Aorta (tissue), 5 donors: ENCODE measurements at places on chromosomes 11 and 22.
A peak's percentile ranks its signal among the peaks of the same experiment; 100 is the strongest.

DNA sequence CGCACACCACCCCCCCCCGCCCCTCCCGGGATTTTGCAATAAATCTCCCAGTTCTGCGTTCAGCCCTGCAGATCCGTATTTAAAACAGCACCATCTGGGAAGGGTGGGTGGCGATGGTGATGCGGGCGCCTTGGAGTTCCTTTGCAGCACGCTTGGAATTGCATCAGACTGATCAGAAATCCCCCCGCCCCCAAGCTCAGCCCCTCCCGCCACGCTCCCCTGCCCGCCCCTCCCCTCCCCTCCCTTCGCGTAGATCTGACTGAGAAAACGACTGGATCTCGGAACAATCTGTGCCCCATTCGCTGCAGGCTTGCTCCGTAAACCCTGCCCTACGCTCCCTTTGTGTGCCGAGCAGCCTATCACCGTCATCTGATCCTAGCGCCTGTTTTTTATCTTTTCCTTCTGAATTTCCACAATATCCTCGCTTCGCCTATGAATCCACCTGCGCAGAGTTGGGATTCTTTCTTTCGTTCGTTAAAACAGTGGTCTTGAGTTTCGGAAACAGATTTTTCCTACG is 18.1 kb upstream of the BDNF start:
- no peaks in the 10 kb centered on the region for H3K4me1 ChIP-seq
- H3K27ac ChIP-seq: no peak overlapping the region
- no peaks in the 10 kb centered on the region for H3K36me3 ChIP-seq
- H3K4me3 ChIP-seq: peak overlapping the region; percentile 2
- no peaks in the 10 kb centered on the region for H3K27me3 ChIP-seq

- H3K27me3 ChIP-seq: no peaks in the 10 kb centered on the region
- no peaks in the 10 kb centered on the region for H3K4me1 ChIP-seq
- DNase-seq: no peak
Observed at GRCh38 chr22:22576989-22577427, 17.9 kb upstream of the PRAME start.

- no peak overlapping the region for H3K4me3 ChIP-seq
- no peaks in the 10 kb centered on the region for H3K36me3 ChIP-seq
- H3K27ac ChIP-seq: no peak overlapping the region
- peak; percentile 16 for DNase-seq
- no peaks in the 10 kb centered on the region for H3K27me3 ChIP-seq
Observed at GRCh38 chr11:2691991-2692875, 7.6 kb downstream of the KCNQ1OT1 start.

GRCh38 chr11:72951888-72952287 is 137.7 kb downstream of the ATG16L2 start:
- H3K27ac ChIP-seq: peak overlapping the region; percentile 28
- no peak for DNase-seq
- H3K4me3 ChIP-seq: no peak overlapping the region
- H3K27me3 ChIP-seq: no peaks in the 10 kb centered on the region

GRCh38 chr11:109237636-109238035 is 184.4 kb upstream of the C11orf87 start:
- no peaks in the 10 kb centered on the region for H3K4me1 ChIP-seq
- no peaks in the 10 kb centered on the region for H3K27me3 ChIP-seq
- DNase-seq: no peak

GRCh38 chr11:45440111-45440510 is 154.0 kb upstream of the SYT13 start:
- H3K27ac ChIP-seq: no peak overlapping the region
- no peak for DNase-seq
- no peaks in the 10 kb centered on the region for H3K4me1 ChIP-seq
- H3K36me3 ChIP-seq: no peaks in the 10 kb centered on the region

DNA sequence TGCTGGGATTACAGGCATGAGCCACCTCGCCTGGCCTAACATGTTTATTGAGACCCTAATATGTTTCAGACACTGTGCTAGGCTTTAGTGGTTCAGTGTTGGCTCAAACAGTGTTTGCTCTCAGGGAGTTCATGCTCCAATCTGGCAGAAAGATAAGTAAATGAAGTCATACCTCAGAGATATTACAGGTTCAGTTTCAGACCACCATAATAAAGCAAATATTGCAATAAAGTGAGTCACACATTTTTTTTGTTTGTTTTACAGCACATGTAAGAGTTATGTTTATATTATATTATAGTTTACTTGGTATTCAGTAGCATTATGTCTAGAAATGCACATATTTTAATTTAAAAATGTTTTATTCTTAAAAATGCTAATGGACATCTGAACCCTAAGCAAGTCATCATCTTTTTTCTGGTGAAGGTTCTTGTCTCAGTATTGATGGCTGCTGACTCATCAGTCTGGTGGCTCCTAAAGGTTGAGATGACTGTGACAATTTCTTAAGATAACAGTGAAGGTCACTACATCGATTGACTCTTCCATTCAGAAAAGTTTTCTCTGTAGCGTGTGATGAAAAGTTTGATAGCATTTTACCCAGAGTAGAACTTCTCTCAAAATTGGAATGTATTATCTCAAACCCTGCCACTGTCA is 243.0 kb upstream of the ANO5 start:
- peaks cover 3% of the 10 kb centered on the region for H3K4me1 ChIP-seq
- no peak for DNase-seq
- no peaks in the 10 kb centered on the region for H3K27me3 ChIP-seq
- no peak overlapping the region for H3K27ac ChIP-seq

DNA sequence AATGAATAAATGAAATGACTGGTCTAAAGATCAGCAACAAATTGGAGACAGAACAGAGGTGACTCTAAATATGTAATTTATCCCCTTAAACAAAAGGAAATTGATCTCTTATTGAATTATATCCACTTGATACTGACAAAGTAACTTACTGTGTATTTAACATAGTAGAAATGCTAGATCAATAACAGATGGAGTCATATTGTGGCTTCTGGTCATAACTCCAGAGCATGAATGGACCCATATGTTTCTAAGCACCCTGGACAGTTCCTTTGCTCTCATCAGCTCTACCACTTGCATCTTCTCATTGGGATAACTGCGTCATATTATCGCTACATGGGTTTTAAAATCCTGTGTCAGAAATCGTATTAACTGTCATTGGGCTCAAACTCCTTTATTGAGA is 222.3 kb downstream of the ETS1 start:
- no peaks in the 10 kb centered on the region for H3K4me1 ChIP-seq
- H3K4me3 ChIP-seq: no peak overlapping the region
- no peaks in the 10 kb centered on the region for H3K27me3 ChIP-seq

GRCh38 chr22:28429711-28430110 is 249.9 kb downstream of the TTC28 start:
- H3K4me1 ChIP-seq: peaks cover 2% of the 10 kb centered on the region
- no peaks in the 10 kb centered on the region for H3K27me3 ChIP-seq
- H3K4me3 ChIP-seq: no peak overlapping the region
- no peak overlapping the region for H3K27ac ChIP-seq
- no peak for DNase-seq
- H3K36me3 ChIP-seq: no peaks in the 10 kb centered on the region

GRCh38 chr11:34234086-34234740 is 123.6 kb downstream of the ABTB2 start:
- no peaks in the 10 kb centered on the region for H3K27me3 ChIP-seq
- no peaks in the 10 kb centered on the region for H3K36me3 ChIP-seq
- H3K4me1 ChIP-seq: no peaks in the 10 kb centered on the region
- no peak overlapping the region for H3K27ac ChIP-seq
- DNase-seq: no peak

DNA sequence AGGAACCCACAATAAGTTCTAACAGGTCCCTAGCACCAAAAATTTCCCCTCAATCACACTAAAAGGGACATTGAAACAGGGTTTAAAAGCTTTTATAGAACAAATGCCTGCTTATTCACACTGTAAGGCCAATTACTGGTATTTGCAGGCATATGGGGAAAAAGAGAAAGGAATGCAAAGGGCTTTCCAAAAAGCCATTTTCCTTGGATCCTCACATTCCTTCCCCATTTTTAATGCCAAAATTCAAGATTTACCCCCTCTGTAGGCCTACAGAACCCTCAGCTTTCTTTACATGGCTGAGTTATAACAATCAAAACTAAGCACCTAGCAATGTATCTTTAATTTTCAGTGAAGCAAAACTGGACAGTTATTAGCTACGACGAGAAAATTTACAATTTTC is 102.0 kb downstream of the SBF2 start:
- no peaks in the 10 kb centered on the region for H3K27me3 ChIP-seq
- H3K4me3 ChIP-seq: no peak overlapping the region
- no peaks in the 10 kb centered on the region for H3K4me1 ChIP-seq
- H3K27ac ChIP-seq: no peak overlapping the region
